ENCODE measurements at places on chromosomes 2 and 18. TPM values are rescaled to one million over a fixed set of nuclear protein-coding genes. Genes with fewer than 3 reads are reported as not detected.

Gene DPYSL5
- total RNA-seq, result 40.3 TPM

Gene LYPD1
- total RNA-seq, result 15.8 TPM

Gene ZNF385B
- total RNA-seq, result 30.8 TPM

Gene CAPN13
- 2.5 TPM for total RNA-seq

Gene CNGA3
- total RNA-seq, result 9.7 TPM

Gene DNAJC5G
- total RNA-seq, result not detected

Gene EIF2AK2
- total RNA-seq, result 51.0 TPM

Gene RFTN2
- total RNA-seq, result 30.3 TPM

Gene CCDC68
- 14.3 TPM for total RNA-seq

Gene REG3A
- not detected for total RNA-seq

Gene SLC8A1
- 138 TPM for total RNA-seq

Gene DNAH6
- 2.5 TPM for total RNA-seq

Gene TCF23
- total RNA-seq, result 0.11 TPM

Gene ASB1
- 22.1 TPM for total RNA-seq

Gene TTN
- 286 TPM for total RNA-seq

Gene KCNIP3
- total RNA-seq, result 11.3 TPM

Gene SERPINB12
- total RNA-seq, result not detected

Gene CTIF
- 44.0 TPM for total RNA-seq

Gene CCDC121
- total RNA-seq, result 12.6 TPM

Gene FSHR
- total RNA-seq, result not detected

Gene REG3G
- total RNA-seq, result not detected

Gene RAD51AP2
- 0.27 TPM for total RNA-seq

Gene TRPM8
- total RNA-seq, result 3.0 TPM

Gene HMSD
- 2.8 TPM for total RNA-seq

Gene SCN2A
- 24.2 TPM for total RNA-seq

Gene TUBA3E
- not detected for total RNA-seq

Gene UGT1A9
- total RNA-seq, result not detected

Gene CFC1
- total RNA-seq, result 0.55 TPM
